ENCODE measurements at places on chromosomes 7 and 10.

DNA sequence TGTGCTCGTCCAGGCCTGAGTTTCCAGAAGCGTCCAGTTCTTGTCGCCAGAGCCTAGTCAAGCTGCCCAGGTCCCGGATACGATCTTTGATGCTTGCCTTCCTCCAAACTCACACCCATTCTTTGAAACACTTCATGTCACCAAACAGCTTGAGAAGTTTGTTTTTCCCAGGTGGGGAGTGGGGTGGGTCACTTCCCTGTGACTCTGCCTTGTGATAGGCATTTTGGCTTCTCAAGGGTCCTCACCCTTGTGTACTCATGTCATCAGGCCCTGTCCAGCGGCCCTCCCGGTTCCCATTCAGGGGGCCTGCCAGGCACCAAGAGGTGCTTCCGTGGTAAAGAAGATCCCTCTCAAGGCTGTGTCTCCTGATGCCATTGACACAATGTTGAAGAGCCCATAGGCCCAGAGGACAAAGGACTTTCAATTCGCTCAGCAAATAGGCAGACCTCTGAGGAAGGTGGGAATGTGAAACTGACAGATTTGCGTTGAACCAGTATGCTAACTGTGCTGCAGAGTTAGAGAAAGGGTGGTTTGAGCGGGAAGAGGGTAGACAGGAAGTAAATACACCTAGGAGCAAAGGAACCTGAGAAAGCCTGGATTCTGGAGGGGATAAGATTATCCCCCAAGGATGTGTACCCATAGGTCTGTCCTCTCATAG lies 24.7 kb upstream of the SFTPA1 start:
- no peak for DNase-seq

- DNase-seq = no peak
These were observed 15.0 kb upstream of the PDLIM1 start for GRCh38 chr10:95305606-95306317.

GRCh38 chr7:45105588-45106188 lies 5.8 kb downstream of the TBRG4 start:
- DNase-seq = no peak

DNA sequence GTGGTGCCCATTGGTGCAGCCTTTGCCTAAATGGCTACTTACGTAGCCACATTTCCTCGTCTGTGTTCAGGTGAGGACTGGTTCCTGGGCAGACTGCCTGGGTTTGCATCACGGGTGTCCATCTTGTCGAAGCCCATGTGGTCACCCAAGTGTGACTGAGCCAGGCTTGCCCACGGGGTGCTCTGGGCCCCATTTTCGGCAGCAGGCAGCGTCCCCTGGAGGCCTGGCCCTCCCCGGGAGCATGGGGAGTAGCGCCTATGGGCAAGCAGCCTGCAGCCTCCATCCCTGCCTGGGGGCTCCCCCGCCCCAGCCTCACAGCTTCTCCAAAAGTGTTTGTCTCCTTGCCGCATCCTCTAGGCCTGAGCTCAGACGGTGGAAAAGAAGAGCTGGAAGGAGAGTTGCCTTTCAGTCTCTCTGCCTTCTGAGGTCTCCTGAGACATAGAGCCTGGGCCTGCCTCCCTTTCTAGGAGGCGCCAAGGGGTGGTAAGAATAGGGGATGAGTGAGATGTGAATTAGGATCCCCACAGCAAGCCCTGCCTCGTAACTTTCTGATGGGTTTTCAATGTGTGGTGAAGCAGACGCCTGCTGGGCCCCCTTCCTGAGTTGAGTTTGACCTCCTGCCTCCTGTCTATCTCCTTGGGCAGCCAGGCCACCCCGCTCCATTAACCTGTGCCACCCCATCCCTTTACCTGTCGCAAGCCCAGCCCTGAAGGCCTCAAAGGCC lies 42.7 kb downstream of the HTRA1 start:
- DNase-seq = no peak

GRCh38 chr7:95527033-95527775 lies 41.5 kb downstream of the ASB4 start:
- peak; percentile 65 for DNase-seq

GRCh38 chr7:135938086-135938485 lies 39.1 kb downstream of the MTPN start:
- DNase-seq = no peak

- DNase-seq = no peak
These were observed 129.0 kb upstream of the TCF7L2 start for GRCh38 chr10:112821038-112821437.

DNA sequence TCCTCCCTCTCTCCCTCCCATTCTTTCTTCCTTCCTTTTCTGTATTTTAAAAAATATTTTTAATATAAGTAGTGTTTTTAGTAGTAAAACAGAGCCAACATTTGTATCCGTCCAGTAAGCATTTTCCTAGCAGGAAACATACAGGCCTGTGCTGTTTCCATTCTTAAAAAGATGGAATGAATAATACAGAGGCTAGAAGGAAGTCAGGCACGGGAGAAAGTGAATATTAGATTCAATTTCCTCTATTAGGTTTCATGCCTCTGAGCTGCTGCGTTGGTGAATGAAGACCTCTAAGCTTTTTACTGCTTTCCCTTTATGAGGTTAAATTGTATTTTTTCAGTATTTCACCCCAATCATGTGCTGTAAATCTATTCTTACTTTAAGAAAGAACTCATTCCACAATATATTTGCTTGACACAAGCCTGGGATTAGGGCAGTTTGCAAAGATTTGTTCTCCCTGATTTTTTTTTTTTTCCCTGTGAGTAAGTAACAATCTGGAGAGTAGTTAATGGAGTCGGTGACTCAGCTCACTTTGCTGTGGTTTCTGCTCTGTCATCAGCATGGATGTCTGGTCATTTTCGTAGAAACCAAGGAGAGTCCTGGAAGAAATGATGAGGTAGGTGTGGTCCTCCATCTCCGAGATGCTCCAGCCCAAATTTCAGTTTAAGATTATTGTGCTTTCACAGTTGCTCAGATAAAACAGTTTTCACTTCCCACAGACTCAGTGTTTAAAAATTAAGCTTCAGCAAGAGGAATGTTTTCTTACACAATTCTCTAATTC lies 76.1 kb upstream of the PITRM1 start:
- no peak for DNase-seq

DNA sequence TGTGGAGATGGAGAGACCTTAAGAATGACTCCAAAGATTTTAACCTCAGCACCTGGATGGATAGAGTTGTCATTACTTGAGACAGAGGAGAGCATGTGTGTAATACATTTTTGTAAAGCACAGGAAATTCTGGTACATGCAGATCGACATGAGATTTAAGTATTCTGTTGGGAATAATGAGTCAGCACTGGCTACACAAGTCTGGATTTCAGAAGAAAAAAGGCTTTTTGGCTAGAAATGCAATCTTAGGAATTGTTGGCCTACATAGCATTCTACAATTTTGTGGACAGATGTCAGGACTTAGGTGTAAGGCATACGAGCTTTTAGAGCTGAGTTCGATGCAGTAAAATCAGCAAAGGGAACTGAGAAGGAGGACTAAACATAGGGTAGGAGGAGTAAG lies 24.1 kb upstream of the ANKRD30A start:
- DNase-seq = no peak

DNA sequence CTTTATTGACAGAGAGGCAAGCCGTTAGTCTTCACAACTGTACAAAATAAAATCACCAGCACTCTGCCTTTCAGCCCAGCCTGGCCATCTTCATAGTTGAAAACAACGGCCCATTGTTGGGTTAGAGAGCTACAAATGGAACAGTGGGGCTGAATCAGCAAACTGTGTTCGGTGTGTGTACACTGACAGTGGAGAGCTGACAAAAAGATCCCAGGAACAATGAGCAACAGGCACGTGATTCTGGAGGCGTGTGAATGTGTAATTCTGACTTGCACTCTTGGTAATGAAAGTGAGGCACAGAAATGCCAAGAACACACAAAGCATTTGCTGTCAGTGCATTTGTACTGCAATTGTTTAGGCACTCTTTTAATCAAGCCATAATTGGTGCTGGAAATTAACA lies 303.7 kb downstream of the WDR11 start:
- DNase-seq = peak; percentile 54

DNA sequence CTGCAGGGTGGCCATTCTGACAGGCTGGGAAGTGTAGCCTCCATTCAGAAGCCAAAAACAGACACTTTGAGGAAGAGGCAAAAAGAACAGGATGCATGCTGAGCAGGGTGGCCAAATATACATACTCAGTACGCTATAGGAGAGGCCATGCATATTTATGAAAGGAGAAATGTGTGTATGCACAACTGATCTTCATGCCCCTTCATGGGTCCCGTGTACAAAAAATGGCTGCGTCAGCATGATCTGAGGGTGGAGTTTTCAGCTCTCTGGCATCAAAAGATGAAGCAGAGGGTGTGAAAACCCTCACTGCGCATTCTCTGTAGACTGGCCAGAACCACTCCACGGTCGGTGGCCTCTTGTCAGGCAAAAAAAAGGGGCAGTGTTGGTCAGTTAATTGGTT lies 35.5 kb upstream of the OIT3 start:
- DNase-seq = no peak

- no peak for DNase-seq
These were observed 350.0 kb downstream of the PLXNA4 start for GRCh38 chr7:132226046-132226956.

DNA sequence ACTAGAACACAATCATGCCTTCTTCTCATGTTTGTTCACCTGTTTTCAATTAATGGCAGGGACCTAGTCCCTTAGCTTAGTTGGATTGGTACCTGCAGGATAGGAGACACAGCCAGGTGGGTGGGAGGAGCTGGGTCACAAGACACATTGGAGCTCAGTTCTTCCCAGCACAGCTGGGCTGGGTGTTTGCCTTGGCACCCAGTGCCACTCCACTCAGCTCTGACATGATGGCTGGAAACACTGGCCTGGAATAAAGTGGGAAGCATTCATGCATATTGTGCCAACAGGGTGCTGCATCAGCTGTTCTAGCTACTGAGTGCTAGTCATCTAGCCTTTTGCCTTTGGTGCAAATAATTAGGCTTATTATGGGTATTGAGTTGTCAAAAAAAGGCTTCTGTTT lies 226.1 kb downstream of the PTEN start:
- no peak for DNase-seq

GRCh38 chr7:84372155-84372621 lies 177.6 kb upstream of the SEMA3A start:
- no peak for DNase-seq

DNA sequence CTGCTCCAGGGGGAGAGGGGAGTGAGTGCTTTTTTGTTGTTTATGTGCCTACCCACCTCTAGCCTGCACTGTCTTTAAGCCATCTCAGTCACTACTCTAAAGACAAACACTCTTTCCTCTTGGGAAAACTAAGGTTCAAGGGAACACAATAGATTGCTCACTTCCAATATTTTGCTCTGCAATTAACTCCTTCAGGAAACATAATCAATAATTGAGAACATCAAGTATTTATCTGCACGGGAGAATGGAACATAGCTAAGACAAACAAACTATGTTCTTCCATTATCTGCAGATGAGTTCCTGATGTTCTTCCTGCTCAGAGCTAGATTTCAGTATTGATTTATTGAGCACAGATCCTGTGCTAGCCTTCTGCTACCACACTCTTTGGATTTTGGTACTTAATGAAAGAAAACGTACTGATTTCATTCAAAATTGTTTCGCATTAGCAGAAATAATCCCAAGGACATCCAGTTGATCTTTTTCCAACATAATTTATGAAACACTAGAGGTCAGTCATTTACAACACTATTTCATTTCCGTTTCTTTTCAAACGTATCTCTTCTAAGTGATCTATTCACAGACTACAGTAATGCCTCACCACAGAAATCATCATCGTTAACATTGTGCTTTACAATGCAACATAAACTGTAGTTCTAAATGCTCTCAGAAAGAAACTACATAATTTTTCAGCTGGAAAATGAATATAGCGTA lies 8.3 kb downstream of the NEBL start:
- DNase-seq = no peak

GRCh38 chr7:80584778-80585177 lies 53.7 kb upstream of the CD36 start:
- DNase-seq = no peak

DNA sequence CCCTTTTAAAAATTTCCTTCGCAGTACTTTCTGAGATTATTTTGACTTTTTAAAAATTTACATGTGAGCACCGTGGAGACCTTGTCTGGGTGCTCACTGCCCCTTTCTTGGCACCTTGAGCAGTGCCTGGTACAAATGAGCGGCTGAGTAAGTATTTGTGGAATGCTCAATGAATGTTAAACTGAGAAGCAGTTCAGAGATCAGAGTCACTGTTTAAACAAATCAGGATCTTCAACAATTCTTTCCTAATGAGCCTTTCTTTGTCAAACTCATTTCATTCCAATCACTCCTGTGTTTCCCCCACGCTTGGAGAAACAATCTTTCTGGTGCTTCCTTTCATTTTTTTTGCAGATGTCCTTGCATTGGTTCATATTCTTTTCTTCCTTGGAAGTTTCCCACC lies 611.3 kb upstream of the GALNT17 start:
- DNase-seq = no peak

GRCh38 chr7:2604608-2605174 lies 27.1 kb upstream of the TTYH3 start:
- no peak for DNase-seq

DNA sequence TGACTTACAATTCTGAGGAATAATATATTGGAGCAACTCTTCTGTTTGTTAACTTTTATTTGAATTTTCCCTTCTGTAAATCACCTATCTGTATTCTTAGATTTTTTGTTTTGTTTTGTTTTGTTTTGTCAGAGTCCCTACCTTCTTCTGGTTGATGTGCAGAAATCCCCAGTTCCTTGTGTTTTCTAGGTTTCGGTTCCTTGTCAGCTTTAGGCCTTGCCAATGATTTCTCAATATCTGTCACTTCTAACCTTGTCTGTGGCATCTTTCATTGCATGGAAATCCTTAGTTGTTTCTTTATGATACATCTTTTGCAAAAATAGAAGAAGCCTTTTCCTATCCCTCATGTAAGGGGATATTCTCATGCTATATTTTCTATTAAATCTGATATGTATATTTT lies 21.7 kb upstream of the ST8SIA6 start:
- no peak for DNase-seq

DNA sequence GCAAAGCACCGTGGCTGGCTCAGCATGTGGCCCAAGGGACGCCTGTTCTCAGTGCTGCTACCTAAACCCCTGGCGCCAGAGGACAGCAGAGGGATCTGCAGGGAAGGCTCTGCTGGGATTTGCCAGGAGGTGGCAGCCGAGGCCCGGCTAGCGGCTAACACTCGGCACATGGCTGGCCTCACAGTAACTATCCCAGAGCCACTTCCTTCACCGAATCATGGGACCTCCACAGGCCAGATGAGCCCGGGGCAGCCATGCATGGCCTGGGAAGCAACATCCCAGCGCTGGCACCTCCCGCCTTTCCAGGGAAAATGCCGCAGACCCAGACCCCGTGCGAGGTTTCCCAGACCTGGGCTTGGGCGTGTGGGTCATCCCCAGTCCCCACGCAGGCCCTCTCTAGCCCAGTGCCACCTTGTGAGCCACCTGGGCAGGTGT lies 36.4 kb downstream of the DPYSL4 start:
- peak; percentile 87 for DNase-seq

- DNase-seq = no peak
These were observed 212.6 kb downstream of the CHCHD3 start for GRCh38 chr7:132869166-132869861.
